ENCODE measurements at places on chromosomes 7 and 10.

DNA sequence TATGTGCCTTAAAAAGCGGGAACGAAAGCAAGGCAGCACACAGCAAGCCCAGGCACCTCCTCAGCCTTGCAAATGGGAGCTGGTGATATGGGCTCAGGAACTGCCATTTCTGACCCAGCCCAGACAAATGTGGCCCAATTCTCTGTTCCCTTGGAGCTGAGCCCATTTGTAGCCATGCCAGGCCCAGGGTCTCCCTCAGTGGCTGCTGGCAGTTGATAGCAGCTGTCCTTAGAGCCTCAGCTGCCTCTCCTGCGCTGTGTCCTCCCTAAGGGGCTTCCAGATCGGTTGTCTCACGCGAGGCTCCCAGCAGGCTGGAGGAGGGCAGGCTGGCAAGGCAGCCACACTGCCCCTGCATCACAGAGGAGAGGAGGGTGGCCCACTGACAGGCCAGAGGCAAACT lies 275.8 kb downstream of the KCNMA1 start:
- no peak for DNase-seq

DNA sequence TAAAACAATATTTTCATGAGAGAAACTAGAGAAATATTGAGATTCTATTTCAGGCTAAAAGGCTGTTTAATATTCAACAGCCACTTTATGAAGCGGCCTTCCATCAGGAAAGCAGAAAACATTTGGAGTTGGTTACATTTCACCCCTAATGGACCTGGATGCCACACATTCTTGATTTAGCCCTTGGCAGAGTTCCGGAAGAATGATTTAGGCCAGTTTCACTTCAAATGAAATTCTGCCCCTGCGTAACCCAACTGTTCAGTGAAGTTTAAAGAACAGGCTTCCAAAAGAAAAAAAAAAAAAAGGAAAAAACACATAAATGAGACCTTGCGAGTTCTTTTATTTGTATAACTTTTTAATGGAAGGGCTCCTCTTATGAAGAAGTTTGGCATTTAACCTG lies 239.2 kb upstream of the AKR1E2 start:
- DNase-seq = no peak

GRCh38 chr10:63491588-63492316 lies 26.0 kb upstream of the JMJD1C start:
- DNase-seq = no peak

DNA sequence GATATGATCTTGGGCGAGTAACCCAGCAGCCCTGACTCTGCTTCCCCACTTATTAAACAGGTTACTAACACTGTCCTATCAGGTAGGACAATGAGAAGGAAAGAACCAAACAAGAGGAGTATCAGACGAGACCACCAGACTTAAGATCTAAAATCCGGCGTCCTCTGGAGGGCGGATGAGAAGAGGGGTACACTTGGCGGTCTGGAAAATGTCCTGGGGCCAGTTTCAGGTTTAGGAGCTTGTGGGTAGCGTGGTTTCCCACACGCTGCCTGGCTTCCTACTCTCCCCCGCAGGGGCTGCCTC lies 635 bp downstream of the ZNF32 start:
- no peak for DNase-seq

DNA sequence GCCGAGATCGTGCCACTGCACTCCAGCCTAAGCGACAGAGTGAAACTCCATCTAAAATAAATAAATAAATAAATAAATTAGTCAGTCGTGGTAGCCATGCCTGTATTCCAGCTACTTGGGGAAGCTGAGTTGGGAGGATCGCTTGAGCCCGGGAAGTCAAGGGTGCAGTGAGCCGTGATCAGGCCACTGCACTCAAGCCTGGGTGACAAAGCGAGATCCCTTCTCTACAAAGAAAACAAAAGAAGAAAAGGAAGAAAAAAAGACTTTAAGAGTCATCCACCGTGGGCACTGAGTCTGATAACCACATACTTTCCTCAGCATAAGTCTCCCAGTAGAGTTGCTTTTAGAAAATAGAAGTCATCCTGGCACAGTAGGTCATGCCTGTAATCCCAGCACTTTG lies 2.6 kb downstream of the TMEM254 start:
- DNase-seq = no peak

DNA sequence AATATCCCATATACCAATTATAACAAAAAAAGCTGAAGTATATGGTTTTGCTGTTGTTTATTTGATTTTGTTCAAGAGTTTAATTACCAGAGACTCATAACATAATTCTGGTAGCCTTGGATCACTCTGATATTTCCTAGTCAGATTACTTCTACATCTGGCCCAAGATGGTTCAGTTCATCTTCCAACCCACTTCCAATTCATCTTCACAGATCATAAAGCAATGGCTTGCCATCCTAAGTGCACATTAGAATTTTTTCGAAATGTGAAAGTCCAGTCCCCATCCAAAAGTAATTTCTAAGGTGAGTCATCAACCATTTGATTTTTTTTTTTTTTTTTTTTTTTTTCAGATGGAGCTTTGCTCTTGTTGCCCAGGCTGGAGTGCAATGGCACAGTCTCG lies 8.0 kb upstream of the HIBADH start:
- DNase-seq = no peak

DNA sequence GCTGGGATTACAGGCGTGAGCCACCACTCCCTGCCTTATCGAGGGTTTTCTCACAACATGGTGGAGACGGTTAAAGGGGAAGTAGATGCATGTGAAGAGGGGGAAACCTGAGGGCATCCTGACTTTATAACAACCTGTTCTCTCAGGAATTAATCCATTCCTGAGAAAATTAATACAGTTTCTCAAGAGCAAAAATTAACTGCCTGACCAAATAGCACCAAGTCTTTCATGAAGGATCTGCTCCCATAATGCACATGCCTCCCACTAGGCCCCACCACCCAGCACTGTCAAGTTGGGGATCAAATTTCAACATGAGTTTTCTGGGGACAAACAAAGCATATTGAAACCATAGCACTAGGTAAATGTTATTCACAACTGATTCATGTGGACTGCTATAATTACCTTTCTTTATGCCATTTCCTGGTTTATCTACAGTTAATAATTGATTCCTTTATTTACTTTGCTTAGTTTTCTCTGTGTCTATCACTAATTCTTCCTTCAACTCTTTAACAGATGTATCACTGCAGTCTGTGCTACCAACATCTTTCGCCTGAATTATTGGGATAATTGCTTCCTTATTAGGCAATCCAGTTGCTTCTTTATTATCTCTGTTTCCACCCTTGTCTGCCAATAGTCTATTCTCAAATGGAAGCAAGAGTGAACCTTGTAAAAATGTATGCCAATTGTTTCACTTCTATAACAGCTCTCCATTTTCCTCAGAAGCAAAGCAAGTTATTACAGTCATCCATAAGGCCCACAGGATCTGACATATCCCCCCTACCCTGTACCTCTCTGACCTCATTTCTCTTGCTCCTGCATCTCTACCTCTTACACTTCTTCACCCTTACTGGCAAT lies 12.9 kb upstream of the MICU1 start:
- DNase-seq = peak; percentile 60

DNA sequence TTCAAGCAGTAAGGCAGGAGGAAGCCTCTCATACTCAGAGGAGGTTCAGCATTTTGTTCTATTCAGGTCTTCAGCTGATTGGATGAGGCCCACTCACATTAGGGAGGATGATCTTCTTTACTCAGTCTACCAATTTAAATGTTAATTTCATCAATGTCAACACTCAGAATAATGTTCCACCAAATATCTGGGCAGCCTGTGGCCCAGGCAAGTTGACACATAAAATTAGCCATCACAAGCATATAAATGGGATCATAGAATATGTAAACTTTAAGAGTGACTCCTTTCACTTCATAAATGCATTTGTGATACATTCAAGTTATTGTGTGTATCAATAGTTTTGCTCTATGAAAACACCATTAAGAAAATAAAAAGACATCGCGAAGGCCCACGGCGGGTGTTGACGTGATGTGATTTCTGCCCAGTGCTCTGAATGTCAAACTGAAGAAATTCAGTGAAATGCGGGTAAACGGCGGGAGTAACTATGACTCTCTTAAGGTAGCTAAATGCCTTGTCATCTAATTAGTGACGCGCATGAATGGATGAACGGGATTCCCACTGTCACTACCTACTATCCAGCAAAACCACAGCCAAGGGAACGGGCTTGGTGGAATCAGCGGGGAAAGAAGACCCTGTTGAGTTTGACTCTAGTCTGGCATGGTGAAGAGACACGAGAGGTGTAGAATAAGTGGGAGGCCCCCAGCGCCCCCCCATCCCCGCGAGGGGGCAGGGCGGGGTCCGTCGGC lies 536.1 kb upstream of the AUTS2 start:
- no peak for DNase-seq

DNA sequence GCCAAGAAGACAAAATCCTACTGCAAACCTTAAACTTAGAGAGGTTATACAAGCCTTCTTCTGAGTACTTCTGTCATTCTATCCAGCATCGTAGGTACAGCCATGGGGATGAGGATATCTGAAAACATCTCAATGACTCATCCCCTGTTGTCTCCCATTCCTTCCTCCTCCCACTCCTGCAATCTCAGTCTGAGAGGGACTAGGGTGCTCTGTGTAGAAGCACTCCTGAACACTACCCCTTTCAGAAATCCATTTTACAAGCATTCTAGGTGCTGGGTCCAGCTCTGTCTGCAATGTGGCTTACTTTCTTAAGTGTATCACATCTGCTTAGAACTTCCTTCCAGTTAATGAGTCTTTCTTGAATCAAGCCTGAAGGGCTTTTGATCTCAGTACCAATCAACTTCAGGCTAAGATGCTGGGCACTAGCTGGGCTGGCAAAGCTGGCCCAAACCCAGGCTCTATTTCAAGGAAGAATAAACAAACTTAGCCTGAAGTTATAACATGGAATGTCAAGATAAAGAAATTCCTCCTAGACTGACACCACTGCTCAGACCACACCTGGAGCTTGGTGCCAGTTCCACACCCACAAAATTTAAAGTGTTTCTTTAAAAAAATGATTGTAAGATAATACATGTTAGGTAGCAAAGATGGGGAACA lies 270.3 kb upstream of the AOAH start:
- DNase-seq = no peak

GRCh38 chr10:48607356-48608278 lies 2.7 kb upstream of the ARHGAP22 start:
- DNase-seq = no peak
